ENCODE measurements at places on chromosomes 2 and 18.

GRCh38 chr18:61541673-61542072, 208.4 kb downstream of the CDH20 start:
- DNase-seq = no peak

GRCh38 chr2:65299246-65299645, 71.6 kb downstream of the ACTR2 start:
- no peak for DNase-seq

DNA sequence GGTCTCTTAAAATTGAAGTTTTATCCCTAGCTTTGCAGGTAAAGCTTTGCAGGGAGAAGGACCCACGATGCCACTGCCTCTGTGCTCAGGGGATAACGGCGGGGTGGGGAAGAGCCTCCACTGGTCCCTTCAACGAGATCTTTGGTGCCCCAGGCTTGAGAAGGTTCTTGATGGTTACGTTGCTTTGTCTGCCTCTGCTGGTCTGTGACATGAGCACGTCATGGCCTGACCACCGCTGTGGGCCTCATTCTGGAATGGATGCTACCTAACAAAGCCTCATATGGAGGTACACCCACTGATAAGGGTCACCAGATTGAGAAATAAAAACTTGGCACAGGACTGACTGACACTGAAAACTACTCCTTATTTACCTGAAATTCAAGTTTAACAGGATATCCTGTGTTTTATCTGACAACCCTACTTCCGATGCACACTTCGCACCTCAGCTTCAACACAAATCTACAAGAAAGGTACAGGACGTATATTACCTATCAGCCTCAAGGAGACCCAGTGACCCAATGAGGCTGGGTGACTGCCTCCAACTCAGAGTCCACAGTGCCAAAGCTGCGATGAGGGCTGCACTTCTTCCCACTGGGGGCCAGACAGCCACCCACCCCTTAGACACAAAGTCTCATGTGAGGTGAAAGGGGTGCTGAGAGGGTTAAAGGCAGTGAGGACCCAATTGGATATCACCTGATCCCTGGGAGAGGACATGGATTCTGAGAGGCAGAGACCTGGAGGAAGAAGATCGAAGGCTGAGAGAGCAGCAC, 64.9 kb downstream of the EIPR1 start:
- no peak for DNase-seq

DNA sequence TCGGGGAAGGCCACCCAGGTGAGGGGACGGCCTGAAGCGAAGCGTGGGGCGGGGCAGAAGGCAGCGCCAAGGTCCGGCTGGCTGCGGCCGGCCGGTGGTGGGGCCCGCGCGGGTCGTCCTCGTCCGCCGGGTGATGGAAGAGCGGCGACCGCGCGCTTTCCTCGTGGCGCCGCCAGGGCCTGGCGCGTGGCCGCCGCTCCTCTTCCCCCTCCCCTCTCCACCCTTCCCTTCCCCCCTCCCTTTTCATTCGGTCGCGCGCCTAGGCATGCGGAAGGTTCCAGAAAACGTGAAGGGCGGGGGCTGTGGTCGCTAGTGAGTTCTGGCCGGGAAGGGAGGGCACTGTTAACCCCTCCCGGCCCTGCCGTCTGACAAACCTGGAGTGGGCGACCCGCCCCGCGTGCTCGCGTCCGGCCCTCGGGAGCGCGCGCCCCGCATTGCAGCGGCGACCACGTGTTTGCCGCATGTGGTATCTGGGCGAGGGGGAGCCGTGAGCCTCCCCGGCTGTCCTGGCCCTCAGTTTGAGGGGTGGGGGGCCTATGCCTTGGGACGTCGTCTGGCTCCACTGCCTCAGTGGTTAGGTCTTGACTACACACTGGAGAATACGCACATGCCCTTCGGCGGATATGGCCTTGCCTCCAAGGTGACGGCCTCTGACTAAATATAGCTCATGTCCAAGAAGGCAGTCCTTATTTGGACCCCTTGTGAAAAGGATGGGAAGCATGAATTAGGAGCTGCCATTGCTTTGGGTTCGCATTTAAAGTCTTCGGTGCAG, 579 bp downstream of the MAT2A start:
- DNase-seq = peak; percentile 66
